ENCODE measurements at places on chromosomes 1 and 21.

- no peak for DNase-seq
Measured at GRCh38 chr1:156410238-156410637, 41.2 kb downstream of the RHBG start.

- no peak for DNase-seq
Measured at GRCh38 chr1:65881067-65881594, 88.4 kb downstream of the PDE4B start.

GRCh38 chr1:219247441-219247840 is 73.8 kb downstream of the LYPLAL1 start:
- DNase-seq = no peak

DNA sequence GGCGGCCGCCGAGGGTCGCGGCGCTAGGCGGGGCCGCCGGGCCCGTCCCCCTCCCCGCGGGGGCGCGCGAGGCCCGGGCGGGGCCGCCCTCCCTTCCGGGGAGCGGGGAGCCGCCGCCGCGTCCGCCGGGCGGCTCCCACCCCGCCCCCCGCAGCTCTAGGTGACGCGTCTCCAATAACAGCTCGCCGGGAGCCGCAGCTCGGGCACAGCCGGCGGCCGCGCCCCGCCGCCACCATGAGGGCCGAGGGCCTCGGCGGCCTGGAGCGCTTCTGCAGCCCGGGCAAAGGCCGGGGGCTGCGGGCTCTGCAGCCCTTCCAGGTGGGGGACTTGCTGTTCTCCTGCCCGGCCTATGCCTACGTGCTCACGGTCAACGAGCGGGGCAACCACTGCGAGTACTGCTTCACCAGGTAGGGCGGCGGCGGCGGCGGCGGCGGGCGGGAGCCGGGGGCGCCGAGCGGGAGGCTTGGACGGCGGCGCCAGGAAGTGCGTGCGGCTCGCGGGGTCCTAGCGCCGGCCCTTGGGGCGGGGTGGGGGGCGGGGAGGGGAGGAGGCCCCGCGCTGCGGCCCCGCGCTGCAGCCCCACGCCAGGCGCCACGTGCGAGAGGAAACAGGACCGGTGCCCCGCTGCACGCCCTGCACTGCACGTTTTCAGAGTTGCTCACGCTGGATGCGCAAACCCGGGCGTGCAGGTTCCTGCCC is at the start of gene SMYD2:
Gene SMYD2, plus strand, starts transcription at position 139 of the 699 bp plus-strand sequence. Its CDS starts 96 bp downstream, at position 235.
- peak; percentile 70 for DNase-seq

DNA sequence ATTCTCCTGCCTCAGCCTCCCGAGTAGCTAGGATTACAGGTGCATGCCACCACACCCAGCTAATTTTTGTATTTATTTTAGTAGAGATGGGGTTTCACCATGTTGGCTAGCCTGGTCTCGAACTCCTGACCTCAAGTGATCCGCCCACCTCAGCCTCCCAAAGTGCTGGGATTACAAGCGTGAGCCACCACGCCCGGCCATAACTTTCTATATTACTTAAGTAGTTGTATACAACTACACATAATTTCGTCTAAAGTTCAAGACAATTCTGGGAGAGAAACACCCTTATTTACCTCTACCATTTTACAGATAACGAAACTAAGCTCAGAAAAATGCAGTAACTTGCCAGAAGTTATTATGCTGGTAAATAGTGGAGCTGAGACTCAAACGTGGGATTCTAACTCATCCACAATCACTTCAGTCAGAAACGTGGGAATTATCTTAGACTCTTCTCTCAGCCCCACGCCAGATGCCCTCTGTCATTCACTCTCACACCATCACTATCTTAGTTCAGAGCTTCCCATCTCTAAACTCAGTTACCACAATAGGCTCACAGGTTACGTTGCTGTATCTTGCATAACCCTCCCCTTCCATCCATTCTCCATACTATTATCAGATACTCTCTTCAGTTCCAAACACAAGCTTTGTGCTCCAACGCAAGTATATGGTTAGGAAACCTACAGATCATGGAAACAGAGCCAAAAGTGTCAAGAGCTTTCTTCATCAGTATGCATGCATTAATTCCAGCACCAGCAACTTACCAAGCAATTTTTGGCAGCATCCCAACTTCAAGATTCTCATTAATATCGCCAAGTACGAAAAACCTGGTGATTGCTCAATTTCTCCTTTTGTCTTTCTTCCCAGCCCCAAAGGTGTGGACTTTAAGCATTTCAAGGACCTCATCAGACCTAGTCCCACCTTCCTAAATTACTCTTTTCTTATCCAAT is 69.3 kb downstream of the RERE start:
- DNase-seq = no peak

DNA sequence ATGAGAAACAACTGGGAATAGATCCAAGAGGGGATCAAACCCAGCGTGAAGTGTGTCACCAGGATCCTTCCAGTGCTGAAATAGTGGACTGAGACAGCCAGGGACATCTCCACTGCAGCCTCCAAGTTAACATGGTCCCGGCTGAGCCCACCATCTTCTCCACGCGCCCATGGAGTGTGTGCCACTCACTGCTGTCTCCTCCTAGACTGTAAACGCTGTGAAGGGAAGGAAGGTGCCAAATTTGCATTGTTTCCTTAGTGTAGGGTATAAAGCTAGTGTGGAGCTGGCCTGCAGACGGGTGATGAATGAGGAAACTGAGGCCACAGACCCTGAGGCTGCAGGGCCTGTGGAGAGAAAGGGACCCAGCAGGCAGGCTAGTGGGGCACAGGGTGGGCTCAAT is 183.6 kb downstream of the FOXD2 start:
- no peak for DNase-seq

DNA sequence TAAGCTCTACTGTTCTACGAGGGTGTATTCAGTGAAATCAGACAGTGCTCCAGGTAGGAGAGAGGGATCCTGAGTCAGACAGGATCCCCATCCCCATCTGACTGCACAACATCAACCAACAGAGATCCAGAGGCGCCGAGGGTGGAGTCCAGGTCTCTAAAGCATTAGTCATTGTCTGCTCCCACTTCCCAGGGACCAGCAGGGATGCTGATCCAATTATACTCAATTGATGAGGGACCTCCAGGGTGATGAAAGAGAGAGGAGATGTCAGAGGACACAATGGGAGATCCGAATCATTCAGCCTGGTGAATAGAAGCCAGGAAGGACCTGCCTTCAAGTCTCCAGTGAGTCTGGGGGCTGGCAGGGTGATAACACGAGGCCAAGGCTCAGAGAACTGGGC is 39.5 kb upstream of the STMN1 start:
- DNase-seq = no peak

- DNase-seq = no peak
Measured at GRCh38 chr1:8925406-8925805, 20.3 kb upstream of the CA6 start.
